ENCODE measurements at places on chromosomes 12 and 14.

DNA sequence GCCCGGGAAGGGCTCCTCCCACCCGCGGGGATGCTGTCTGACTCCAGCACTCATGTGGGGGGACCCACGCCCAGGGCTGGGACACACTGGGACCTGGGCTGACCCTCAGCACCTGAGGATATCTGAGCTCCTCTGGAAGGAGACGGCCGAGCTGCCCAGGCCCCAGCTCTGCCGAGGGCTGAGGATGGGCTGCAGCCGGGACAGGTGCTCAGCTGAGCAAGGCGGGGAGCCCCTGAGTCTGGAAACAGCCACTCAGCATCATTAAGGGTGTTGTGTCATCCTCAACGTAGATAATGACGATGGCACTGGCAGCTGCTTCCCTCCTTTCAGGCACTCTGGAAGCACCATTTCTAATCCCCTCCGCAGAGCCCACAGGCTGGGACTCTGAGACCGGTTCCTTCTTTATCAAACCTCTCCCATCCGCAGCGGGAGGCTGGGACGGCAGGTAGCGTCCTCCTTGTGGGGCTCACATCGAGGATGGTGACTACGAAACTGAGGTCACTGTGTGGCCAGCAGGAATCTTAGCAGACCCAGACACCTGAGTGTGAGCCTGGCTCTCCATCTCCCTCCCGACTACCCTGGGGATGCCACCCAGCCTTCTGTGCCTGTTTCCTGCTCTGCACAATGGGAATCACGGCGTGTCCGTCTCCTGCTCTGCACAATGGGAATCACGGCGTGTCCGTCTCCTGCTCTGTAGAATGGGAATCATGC, 26.7 kb upstream of the SFSWAP start:
- DNase-seq: no peak

DNA sequence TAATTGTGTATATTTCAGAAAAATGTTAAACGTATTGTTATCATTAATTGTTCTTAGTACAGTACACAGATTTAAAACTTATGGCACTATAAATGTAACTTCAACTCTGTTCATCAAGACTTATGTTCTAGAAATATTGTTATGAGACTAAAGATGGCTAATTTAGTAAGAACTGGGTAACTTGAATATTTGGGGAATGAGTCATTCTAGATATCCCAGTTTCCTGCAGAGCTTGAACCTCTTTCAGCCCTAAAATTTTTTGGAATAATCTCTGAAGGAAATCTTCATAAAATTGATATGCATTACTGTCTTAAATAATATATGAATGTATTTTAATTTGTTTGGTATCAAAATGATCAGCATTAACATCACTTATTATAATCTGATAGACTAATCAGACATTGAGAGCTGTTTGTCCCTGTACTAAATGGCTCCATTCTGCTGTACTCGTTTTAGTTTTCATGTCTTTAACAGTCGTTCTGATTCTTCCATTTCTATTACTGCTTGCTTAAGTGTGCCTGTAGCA, 87.1 kb downstream of the VEZT start:
- no peak for DNase-seq

GRCh38 chr12:6767353-6768319, 1.5 kb downstream of the PTMS start:
- DNase-seq: no peak

DNA sequence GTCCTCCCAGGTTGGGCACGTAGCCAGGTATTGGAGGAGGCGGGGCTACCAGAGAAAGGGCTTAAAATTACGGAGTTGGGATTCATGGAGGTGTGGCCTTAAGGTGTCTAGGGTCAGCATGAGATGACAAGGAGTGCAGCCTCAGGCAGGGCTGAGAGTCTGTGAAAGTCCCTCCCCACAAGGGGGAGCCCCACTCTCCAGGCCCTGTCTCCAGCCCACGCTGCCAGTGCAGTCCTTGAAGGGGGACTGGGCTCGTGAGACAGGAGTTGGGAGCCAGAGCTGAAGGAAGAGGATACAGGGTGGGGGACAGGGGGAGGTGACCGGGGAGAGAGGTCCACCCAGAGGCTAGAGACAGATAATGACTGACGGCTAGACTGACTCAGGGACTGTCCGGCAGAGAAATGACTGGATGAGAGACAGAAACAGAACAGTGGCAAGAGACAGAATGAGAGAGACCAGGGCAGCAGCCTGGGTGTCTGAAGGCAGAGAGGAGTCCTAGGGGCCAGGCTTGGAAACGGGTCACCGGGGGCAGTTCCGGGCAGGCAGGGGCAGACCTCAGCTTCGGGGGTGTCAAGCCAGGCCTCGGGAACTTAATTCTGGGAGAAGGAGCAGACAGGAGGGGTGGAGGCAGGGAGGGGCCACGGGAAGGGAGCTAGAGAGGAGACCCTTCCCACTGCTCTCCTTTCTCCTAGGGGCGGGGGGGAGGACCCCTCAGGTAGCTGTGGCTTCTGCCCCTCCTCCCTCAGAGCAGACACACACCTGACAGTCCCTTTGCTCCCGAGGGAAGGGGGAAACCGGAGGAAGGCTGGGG, 970 bp downstream of the CDH24 start:
- DNase-seq: no peak

GRCh38 chr14:86179980-86180379, 650.0 kb downstream of the FLRT2 start:
- no peak for DNase-seq

GRCh38 chr14:42185718-42186117, 579.0 kb downstream of the LRFN5 start:
- DNase-seq: no peak

DNA sequence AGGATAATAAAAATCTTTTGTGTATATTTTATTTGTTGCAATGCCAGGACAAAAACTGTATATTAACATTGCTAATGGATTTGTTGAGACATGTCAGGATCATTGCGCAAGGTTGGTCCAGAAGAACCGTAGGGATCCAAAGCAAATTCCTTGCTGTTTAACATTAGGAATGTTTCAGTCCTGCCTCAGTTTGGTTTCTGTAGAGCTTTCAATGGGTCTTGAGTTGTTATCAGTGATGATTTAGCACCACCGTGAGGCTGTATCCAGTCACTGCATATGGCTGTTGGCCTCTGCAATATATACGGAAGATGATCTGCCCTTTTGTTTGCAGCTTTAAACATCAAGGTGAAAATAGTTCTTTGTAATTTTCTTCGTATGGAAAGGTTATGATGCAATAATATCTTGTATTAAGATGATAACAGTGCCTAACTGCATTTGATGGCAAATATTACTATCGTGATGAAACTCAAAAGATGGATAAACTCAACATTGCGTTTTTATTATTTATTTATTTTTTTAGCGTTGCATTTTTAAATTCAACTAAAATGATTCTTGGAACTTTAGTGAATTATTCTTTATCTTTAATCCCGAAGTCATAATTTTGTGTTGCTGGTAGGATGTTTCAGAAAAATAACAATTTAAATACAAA, 231.2 kb downstream of the AKAP6 start:
- DNase-seq: no peak

DNA sequence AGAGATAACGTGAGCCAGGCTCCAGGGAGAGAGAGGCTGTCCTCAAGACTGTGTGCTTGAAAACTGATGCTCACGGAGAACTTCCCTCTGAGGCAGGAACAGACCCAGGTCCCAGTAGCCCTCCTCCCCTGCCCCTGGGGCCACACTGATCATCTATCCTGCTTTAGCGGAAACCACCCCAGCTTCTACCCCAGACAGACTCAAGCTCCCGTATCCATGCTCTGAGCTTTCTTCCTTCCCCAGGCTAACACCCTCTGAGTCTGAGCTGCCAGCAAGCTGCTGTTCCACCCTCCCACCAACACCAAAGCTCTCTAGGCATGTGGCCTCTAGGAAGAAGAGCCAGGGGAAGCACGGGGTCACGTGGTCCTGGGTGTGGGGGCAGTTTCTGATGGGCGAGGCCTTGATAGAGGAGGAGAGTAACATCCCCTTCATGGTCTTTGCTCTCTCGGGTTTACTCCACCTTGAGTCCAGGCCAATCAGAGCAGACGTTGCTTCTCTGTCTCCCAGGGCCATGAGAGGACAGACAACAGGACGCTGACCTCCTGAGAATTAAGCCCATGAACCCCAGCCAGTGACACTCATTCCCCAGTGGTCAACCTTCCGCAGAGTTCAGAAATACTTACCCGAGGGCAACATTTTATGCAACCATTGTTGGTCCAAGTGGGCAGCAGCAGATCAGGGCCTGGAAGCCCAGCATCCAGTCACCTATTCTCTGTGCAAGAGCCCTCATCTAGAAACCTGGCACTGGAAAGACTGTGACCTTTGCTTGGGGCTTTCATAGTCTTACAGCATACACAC, 1.4 kb downstream of the PCK2 start:
- DNase-seq: no peak

GRCh38 chr14:75561013-75561432, 17.4 kb upstream of the FLVCR2 start:
- no peak for DNase-seq

DNA sequence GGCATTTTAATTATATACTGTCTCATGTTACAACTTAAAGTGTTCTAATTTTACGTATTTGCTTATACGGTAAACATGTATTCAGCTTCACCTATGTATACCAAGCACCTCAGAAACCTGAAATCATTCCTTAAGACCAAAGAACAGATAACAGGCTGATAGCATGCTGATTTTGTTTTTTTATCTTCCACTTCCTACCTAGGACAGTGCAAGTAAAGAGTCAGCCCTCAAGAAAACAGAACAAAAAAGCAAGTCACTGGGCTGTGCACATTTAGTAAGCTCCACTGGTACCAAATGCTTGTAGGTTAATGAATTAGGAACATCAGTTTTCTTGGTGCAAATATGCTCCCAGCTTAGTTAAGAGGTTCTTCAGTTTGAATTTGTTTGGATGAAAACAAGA, 611.3 kb downstream of the VRK1 start:
- no peak for DNase-seq

DNA sequence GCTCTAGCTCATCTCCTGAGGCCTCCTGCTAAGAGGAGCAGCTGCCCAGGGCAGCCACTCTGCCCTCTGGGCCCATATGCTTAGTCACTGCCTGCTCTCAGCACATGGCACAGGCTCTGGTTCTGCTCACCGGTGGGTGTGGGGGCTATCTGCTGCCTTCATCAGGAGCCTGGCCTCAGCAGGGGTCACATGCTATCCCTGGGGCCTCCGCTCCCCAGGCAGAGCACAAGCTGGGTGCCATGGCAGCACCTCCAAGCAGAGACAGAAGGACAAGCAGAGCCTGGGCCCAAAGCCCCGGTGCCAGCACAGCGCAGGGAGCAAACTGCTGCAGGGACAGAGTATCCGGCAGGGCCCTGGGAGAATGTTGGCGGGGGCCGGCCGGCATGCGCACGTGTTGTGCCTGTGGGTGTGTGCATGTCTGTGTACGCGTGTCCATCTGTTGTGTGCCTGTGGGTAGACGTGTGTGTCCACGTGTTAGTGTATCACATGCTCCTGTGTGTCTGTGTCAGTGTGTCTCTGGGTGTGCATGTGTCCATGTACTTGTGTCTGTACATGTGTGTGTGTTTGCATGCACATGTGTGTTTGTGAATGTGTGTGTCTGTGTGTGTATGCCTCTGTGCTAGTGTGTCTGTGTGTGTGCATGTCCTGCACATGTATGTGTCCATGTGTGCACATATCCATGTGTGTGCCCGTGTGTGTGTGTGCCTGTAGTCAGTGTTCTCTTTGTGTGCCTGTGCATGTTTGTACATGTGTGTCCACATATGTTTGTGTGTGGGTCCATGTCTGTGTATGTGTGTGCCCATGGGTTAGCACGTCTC, 326.9 kb downstream of the TMEM121 start:
- no peak for DNase-seq

DNA sequence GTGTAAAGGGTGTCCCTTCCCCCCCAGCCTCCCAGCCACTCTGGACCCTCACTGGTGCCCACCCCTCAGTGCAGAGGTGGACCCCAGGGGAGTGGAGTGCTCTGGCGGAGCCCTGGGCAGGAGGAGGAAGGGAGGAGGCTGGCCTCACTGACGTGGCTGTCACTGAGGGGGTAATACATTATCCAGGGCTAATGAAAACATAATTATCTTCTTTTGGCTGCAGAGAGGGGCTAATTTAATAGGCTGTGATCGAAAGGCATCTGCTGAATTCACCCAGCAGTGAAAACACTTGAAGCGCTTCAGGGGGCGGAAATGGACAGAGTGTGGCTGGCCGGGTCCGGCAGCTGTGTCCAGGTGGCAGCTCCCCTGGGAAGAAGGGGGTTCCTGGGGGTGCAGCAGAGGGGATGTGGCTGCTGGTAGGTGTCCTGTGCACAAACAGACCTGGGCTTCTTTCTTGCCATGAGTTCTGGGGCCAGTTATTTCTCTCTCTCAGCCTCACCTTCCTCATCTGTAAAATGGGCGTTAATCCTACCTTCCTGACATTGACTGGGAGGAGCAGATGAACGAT, 3.7 kb upstream of the NOS1 start:
- no peak for DNase-seq

- peak; percentile 16 for DNase-seq
Observed at GRCh38 chr14:92513204-92513965, at the start of gene RIN3. RIN3 (plus strand) TSS chr14:92513781; CDS start chr14:92513933, 152 bp downstream.

GRCh38 chr12:95551305-95551704, at the start of gene USP44:
USP44 (minus strand) TSS chr12:95551476; CDS start chr12:95534256, 17,220 bp downstream.
- DNase-seq: no peak

DNA sequence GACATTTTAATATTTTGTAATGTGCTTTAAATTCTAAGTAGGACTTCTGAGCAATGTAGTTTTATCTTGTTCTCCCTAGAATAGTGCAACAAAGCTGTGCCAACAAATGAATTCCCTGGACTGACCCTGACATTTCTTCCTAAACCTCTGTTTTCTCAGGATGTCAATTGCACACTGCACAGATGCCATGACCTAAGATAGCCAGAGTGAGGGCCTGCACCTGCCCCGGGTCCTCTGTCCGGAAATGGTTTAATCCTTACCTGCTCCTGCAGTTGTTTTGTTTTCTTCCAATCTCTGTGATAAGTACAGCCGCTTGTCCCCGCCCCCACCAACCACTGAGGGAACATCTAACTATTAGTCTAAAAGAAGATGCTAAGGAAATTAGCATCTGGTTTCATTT, 831.5 kb downstream of the GALC start:
- no peak for DNase-seq

DNA sequence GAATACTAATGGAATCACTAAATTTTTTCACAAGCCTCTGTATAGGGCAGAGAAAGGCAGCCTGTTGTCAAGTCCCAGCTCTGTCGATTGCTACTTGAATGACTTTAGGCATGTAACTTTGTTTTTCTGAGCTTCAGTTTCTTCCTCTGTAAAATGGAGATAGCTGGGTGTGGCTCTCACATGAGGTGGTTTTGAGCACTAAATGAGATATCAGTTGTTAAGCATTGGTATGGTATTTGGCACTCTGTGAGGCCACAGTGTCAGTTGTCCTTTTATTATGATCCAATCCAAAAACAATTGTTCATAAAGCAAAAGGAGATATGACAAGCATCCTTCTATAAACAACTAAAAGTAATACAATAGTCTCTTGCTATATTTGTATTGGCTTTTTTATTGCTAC, 120.6 kb downstream of the DUSP6 start:
- DNase-seq: no peak

Measured in esophagus squamous epithelium (tissue), 5 donors.